ENCODE measurements at places on chromosomes 5 and 9.

DNA sequence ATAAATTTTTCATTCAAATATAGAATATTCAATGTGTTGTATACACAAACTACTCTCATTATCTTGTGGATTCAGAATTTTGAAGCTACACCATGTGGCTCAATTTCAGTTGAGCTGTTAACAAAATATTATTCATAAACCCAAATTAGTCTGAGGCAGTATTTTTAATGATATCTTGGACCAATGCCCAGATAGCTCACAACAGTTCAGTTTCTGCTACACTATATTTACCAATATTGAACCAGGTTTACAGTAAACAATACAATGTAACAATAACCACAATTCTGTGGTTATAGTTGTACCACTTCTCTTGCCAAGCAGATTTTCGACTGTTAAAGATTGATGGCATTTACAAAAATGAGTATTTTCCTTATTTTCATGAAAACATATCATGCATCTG is 99.9 kb downstream of the SSBP2 start:
- peak; percentile 38 for DNase-seq

GRCh38 chr5:83357621-83358231 is 113.8 kb upstream of the VCAN start:
- DNase-seq: no peak

- DNase-seq: peak; percentile 99
These were observed 368.4 kb upstream of the CCNH start for GRCh38 chr5:87780831-87781760.

DNA sequence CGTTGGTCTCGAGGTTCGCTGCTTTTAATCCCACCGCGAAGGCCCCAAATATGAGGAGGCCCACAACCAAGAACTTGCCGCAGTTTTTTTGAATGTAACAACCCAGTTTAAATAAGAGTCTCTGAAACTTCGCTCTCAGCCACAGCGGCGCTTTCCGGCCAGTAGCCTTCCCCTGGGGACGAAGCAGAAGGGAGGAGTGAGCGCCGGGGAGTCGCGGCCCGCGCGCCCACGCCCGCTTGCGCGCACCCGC is 10.4 kb downstream of the PTCH1 start:
- DNase-seq: peak; percentile 84

DNA sequence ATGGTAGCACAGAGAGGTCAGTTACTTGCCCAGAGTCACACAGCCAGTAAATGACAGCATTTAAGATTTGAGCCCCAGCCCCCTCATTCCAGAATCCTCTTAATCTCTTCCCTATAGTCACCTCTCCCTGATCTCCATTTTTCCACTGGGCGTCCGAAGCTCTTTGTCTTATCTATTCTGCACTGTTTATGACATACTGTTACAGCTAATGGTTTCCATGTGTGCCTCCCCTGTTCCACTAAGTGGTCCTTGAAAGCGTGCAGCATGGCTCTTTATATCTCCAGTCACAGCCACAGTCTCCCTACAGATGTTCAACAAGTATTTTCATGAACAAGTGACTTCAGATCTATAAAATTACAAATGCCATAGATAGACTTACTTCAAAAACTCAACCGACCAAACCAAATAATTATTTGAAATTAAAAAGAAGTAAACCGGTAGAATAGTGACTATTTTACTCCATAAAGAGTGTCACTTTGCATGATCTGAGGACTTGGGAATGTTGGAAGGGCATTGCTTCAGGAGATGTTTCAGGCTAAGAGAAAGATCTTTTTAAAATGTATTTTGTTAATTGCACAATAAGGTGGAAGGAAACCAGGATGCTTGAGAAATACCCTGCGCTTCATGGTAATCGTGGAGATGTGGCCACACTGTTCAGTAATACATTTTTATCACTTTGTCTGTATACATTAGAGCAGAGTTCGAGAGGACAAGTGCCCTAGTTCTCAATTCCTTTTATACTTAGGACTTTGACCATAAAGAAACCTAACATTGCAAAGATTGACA is 237.2 kb downstream of the FBXL7 start:
- no peak for DNase-seq

DNA sequence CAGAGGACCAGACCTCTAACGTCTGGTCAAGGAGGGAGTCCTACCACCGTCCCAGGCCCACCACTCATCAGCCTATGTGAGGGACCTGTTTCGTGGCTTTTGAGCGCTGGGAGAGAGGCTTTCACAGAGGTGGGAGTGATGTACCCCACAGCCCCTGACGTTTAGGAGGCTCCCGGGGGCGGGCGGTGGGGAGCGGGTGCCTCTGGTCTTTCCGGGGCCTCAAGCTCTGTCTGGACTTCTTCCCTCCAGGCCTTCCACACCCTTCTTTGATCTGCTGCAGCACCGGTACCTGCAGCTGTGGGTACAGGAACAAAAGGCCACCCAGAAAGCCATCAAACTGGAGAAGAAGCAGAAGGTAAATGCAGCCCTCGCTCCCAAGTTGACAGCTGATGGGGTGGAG is 45.1 kb upstream of the BARHL1 start:
- no peak for DNase-seq

DNA sequence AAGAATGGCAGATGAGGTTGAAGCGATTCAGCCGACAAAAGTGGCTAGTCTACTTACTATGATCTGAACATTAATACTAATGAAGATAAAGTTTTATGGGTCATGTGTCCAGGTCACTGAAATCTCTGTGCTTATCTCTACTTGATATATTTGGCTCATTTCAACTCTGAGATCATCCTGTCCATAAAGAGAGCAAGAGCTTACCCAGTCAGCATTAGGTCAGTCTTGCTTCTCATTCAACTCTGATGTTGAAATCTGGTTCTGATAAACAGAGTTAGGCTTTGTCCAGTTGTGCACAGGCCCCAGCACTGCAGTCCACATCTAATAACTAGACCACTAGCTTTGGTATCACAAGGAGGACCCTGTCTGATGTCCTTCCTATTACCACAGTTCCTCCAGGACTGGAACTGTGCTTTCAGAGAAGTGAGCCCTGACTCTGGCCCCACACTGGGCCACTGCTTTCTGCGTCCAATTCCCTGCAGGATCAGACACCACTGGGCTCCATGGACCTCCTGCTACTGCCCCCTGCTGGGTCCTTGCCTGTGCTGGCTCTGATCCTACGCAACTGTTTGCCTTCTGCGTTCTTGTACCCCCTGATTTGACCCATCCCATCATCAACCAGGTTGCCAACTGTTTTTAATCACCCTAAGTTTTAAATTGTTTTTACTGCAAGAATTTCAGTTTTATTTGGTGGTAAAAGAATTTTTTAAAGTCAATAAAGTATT is 23.7 kb upstream of the FAM120A start:
- peak; percentile 11 for DNase-seq

DNA sequence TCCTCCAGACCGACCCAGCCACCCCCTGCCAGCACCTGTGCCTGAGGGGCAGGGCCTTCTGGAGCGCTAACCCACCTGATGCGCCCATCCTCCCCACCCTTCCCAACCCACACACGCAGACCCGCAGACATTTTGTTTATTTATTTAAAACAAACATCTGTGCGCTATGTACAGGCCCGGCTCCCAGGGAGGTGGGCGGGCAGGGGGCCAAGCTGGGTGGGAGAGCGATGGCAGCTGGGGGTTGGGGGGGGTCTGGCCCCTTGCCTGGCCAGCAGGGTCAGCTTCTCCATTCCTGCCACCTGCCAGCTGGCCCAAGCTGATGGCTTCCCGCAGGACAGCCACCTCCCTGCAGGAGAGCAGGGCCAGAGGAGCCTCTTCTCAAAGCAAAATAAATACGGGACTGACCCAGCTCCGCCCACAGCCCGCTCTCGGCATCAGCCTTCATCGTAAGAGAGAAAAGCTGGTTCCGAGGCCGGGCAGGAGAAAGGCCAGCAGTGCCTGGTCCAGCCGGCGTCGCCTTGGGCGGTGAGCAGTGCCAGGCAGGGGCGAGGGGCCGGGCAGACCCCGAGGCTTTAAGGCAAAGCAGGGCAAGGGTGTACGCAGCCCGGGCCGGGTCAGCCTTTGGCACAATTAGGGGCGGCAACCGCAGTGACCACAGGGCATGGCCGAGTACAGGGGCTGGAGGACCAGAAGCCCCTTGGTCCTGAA is 10.9 kb upstream of the CLIC3 start:
- DNase-seq: peak; percentile 72

DNA sequence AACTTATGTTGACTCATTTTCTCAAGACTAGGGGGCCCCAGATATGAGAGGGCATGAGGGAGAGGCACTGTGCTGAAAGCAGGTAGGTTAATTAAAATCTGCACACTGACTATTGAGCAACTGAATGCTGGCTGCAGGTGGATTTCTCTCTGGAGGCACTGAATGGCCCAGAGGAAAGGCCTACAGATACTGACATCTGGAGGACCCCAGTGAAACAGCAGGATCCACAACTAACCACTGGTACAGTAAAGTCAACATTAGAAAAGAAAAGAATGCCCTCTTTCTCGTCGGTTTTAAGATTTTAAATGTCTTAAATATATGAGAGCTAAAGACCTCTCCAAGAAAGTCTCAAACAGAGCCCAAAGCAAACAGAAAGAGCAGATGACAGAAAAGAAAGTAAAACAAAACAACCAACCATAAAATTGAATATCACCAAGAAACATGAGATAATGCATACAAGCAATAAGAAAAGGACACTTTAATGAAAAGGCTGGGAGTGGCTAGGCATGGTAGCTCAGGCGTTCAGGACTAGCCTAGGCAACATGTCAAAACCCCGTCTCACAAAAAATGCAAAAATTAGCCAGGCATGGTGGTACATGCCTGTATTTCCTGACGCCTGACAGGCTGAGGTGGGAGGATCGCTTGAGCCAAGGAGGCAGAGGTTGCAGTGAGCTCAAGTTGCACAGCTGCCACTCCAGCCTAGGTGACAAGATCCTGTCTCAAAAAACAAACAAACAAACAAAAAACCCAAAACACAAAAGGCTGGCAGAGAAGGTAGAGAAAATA is 43.3 kb downstream of the PUM3 start:
- DNase-seq: peak; percentile 14

DNA sequence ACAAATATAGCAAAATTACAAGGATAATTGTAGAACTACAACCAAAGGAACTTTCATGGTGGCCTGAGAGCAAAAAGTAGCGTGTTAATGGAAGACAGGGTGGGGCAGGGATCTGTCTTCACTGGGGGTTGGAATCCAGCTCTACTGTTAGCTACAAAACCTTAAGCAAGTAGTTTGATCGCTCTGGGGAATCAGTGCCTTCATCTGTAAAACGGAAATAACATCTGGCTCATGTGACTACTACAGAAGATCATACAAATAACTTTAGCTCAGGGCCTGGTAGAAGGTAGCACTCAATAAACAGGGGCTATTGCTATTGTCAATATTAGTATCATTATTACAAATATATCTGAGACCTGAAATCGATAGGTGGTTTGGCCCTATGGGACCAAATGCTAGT is 40.4 kb downstream of the ZNF608 start:
- DNase-seq: peak; percentile 58

- no peak for DNase-seq
These were observed 110.0 kb upstream of the RPS23 start for GRCh38 chr5:82388181-82388580.

GRCh38 chr5:16863469-16863946 is 72.6 kb downstream of the MYO10 start:
- DNase-seq: no peak

- no peak for DNase-seq
These were observed 2.4 kb downstream of the N4BP3 start for GRCh38 chr5:178115814-178116142.

DNA sequence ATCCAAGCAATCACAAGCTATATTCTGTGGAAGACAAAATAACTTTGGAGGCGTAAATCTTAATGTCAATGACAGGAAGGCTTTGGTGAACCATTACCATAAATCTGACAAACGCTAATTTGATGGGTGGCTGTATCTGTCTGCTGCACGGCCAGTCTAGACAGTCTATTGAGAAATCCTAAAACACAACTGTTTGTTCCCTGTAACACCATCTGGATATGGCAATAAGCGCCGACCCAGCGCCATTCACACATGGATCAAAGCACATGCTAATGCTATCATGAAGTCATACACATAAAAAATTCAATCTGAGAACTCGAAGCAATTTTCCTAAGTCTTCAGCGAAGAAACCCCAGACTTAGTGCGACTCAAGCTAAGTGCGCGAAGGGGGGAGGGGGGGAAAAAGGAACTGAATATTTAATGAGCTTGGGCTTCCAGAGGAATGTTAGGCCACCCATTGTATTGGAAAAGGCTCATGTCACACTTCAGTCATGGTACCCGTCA is 95.1 kb downstream of the ARL15 start:
- peak; percentile 82 for DNase-seq

- peak; percentile 82 for DNase-seq
These were observed 1.4 kb upstream of the ADAMTSL2 start for GRCh38 chr9:133532937-133533668.

DNA sequence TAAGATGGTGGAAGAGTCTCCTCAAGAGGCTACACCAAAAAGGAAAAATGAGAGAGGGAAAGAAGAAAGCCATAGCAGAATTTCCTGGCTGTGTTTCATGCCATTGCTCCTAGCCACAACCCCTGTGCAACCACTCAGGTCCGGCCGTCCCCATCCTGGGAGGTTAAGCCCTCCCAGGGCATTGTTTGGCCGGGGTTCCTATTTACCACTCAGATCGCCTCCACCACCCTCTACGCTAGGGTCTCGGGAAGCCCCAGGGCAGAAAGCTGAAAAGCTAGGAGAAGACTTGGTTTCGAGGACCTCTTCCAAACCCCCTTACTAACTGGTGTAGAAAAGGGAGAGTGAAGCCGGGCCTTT is 715 bp downstream of the RC3H2 start:
- peak; percentile 62 for DNase-seq

GRCh38 chr5:666816-667498 is 26.2 kb downstream of the TPPP start:
- DNase-seq: no peak

GRCh38 chr5:85671223-85671970 is 946.3 kb upstream of the COX7C start:
- DNase-seq: peak; percentile 96

DNA sequence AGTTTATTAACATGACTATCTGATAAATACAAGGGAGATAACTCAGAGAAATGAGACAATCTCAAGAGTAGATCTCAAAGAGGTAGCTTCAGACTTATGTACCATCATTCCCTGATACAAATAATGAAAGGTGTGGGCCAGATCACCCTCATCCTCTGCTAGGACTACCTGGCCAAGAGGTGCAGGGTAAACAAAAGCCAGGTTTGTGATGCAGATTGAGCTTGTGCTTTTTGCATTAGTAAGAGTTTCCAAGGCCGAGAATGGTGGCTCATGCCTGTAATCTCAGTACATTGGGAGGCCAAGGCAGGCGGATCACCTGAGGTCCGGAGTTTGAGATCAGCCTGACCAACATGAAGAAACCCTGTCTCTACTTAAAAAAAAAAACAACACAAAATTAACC is 8.9 kb upstream of the SPIN1 start:
- no peak for DNase-seq

- no peak for DNase-seq
These were observed 283.5 kb upstream of the DAP start for GRCh38 chr5:11044581-11044980.

- DNase-seq: no peak
These were observed 4.0 kb downstream of the IL13 start for GRCh38 chr5:132662004-132662401.

- DNase-seq: no peak
These were observed 290.4 kb upstream of the NR4A3 start for GRCh38 chr9:99531313-99531712.

DNA sequence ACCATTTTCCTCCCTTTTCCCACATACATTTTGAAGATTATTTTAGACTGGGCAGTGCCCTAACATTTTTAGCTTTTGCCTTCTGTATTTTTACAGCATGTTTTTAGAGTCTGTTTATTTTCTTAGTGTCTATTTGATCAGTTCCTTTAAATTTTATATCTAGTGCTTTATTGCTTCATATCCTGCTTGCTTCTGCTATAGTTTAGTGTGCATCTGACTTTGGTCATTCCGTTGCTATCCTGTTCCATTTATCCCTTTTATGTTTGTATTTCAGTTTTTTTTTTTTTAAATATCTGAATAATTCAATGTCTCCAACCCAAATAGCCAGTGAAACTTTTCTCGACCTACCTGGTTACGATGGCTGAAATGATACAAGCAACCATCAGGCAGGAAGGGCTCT is 203.8 kb downstream of the ARHGAP26 start:
- DNase-seq: no peak

Data from NCI-H69 (cell line).